ELR (cell line): ENCODE measurements at places on chromosomes 16 and 17.

GRCh38 chr16:84537491-84538151 lies 33.2 kb upstream of the MEAK7 start:
- no peak for DNase-seq

- DNase-seq, result peak; percentile 69
These were observed 4.9 kb downstream of the TIMM22 start for GRCh38 chr17:1001640-1002411.

GRCh38 chr16:8346294-8346693 lies 244.0 kb downstream of the TMEM114 start:
- DNase-seq, result no peak

DNA sequence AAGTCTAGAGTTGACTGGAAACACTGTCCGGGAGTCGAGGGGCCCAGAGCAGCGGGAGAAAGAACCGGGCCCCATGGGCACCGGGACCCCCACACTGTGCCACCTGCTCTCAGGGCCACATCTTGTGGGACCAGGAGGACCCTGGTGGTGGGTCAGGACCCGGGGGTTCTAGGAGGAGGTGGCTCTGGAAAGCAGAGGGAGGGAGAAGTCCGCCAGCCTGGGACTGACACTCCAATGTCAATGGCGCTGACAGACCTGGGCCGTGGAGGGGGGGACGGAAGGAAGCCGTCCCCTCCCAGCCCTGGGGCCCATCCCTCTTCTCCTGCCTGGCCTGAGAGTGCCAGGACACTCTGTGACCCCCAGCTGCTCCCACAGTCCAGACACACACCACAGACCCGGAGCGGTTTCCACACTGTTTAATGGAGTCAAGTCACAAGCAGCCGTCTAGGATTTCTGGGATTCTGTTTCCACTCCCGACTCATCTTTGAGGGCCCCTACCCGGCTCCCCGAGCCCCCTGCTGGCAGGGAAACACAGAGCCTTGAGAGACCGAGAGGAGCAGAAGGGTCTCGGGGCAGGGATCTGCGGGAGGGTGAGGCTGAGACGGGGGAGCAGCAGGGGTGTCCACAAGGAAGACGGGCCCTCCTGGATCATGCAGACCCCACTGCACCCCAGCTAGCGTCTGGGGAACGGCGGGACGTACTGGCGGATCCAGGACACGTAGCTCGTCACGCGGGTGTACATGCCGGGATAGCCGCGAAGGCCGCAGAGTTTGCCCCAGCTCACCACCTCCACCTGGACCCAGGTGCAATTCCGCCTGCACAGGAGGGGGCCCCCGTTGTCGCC lies 23.5 kb upstream of the UBE2I start:
- DNase-seq, result no peak

GRCh38 chr17:81553616-81554181 lies 1.5 kb upstream of the FAAP100 start:
- peak; percentile 100 for DNase-seq

- DNase-seq, result no peak
These were observed 538 bp upstream of the RAPGEFL1 start for GRCh38 chr17:40176754-40177110.

- peak; percentile 82 for DNase-seq
These were observed 4.4 kb downstream of the NSMCE1 start for GRCh38 chr16:27264151-27264550.

GRCh38 chr16:89510526-89510925 lies 2.3 kb downstream of the SPG7 start:
- no peak for DNase-seq

DNA sequence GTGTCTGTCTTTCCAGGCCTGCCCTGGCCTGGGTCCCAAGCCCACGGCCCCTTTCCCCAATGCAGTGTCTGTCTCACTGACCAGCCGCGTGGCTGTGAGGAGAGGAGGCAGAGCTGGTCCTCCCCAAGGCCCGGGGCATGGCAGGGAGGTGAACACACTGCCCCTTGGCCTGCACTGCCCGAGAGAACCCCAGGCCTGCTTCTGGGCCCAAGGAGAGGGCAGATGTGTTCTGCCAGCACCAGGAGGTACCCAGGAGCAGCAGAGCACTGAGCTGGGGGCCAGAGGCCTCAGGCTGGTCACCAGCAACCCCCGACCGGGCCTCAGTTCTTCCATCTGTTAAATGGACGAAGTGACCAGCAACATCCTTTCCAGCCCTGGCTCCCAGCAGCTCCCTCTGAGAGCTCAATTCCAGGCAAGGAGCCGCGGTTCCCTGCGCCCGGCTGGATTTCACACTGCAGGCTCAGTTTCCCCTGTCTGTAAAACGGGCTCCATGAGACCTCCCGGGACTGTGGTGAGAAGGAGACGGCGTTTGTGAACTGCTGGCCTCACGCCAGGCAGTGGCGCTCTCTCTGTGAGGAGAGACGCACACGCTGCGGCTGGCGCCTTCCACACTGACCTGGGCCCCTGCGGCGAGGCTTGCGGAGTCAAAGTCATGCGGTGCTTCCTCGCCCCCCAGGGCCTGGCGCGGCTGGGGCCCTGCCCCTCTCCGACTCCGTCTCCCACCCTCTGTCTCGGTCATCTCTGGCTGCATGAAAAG lies 8.1 kb upstream of the ZFPM1 start:
- DNase-seq, result no peak

DNA sequence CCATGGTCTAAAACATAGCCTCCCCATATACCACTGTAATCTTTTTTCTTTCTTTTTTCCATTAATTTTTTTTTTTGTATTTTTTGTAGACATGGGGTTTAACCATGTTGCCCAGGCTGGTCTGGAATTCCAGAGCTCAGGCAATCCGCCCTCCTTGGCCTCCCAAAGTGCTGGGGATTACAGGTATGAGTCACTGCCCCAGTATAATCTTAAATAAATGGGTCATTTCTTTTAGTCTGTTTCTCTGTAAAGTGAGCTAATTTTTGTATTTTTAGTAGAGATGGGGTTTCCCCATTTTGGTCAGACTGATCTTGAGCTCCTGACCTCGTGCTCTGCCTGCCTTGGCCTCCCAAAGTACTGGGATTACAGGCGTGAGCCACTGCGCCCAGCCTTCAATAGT lies 5.7 kb upstream of the NME1 start:
- DNase-seq, result peak; percentile 48

GRCh38 chr17:48960834-48961515 lies 7.4 kb downstream of the GIP start:
- DNase-seq, result no peak

- no peak for DNase-seq
These were observed 16.4 kb upstream of the METRNL start for GRCh38 chr17:83062818-83063671.

- no peak for DNase-seq
These were observed 21.5 kb downstream of the TMEM235 start for GRCh38 chr17:78252701-78253635.

DNA sequence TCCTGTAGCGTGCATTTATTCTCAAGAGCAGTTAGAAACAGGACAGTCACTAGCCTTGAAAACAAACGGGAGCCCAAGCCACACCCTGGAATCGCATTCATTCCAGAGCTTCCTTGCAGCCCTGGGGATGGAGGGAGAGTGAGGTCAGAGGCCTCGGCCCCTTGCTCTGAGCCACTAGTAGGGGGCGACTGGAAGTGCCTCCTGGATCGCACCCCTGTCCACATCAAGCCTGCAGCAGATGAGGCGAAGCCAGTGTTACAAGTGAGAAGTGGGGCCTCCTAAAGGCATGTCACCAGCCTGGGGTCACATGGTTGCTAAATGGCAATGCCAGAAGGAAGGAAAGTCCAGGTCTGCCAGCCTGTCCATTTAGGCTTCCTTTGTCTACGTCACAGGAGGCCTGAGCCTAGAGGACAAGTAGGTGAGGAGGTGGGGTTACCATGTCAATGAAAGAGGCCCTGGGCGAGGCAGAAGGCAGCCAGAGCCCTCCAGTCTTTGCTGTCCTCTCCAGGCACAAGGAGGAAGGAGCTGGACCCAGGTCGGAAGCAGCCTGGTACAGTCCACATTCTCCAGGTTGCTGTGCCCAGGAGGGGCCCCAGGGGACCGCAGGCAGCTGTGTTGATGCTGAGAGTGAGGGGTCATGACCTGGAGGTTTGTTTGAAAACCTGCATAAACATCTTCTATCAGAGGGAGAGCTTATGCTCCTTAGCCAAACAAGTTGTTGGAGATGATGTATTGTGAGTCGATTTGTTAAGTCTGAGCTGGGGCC lies 3.0 kb upstream of the RCVRN start:
- no peak for DNase-seq

GRCh38 chr17:12128946-12129345 lies 108.3 kb downstream of the MAP2K4 start:
- no peak for DNase-seq

DNA sequence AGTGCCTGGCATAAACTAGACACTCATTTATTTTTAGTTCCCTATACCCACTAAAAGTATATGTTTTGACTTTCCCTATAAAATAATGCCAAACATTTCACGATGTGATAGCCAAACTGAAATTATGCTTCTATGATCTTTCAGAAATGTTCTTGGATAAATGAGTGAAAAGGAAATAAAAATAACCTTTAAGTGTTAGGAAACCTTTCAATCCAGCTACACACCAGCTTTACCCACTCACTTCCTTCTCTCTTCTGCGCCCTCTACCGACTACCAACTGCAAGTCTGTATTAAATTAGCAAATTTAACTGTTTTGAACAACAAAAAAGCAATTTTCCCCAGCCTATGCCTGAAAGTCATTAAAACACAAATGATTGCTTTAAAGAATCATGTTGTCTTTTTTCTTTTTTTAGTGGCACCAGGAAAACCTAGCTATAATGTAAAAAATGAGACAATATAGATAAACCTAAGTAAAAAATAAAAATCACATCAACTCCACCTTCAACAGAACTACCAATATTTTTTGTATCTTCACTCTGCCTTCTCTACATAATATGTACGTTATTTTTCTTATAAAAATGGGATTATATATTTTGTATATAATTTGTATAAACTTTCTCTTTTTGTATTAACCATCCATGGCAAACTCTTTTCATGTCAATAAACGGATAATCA lies 13.2 kb upstream of the TMEM100 start:
- DNase-seq, result peak; percentile 70

DNA sequence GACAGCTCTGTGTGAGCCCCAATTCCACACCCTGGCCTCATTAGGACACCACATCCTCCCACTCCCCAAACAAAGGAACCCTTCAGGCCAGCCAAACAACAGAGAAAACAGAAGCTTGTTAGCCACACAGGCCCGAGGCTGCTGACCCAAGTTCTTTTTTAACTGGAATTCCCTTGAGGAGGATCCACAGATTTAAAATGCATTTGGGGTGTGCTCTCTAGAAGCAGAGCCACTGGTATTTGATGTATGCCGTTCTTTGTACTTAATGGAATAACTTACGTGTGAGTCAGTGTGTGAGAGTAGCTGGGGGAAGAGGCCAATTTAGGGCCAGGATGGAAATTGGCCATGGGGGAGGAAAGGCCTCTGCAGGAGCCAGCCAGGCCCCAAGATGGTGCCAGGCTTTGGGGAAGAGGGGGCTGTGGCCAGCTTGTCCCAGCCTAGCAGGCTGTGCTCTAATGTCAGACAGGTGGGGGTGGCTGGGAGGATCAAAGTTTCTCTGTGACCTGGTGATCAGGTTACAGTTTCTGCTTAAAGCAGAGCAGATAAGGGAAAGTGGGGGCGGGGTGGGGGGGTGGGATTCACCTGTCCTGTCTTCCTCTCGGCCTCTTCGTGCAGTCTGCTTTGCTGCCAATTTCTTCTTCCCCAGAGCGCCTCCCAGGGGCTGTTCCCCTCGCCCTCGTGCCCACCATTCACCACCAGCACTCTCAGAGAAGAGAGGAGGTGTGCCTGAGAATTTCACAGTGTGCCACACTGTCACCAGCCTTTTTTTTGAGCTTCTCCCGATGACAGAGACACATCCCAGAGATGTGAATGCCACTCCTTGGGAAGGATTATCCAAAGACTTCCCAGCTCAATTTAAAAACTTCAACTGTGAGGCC lies 50.8 kb downstream of the TOM1L2 start:
- peak; percentile 95 for DNase-seq

DNA sequence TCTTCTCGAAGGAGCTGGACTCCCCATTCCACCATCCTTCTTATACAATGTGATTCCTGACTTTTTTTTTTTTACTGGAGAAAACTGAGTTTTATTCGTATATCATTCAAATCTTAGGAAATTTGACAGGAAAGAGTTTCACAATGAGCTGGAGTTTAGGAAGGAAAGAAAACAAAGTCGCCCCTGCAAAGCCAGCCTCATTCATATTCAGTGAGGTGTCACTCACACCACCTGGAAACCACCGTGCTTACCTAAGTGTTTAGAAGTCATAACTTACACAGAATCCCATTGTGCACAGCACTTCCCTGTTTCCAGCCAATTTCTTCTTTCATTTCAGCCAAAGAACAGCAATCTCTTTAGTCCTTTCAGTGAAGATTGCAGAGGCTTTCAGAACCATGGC lies 90.3 kb upstream of the CHMP6 start:
- DNase-seq, result no peak

DNA sequence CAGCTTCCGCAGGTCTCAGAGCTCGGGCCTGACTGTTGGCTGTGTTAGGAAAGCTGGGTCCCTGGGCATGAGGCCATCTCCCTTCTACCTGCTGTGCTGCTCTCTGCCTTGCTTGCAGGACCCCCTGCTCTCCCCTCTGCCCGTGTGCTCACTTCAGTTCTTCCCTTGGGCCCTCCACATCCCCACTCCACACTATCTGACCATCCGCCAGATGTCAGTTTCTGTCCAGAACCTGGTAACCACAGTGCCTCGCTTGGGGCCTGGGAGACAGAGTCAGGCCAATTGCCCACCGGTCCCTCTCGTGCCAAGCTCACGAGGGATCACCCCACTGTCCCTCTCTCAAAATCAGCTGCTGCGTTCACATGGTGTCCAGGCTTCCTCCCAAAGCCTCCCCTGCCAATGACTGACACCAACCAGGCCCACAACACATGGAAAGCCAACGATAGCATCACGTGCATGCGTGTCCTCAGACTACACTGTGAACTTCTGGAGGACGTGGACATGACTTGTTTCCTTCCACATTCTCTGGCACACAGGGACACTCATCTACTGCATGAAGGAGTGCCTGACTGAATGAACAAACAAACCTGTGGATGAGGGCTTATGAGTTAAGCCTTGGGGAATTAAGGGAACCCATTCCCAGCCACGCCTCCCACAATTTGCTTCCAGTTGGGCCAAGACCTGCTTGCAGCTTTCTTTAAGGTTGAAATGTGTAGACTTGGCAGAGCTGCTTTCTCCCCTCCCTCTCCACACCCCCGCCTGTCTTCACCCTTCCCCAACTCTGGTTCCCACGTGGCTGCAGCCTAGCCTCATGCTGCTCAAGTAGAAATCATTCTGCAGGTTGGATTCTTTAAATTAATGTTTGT lies 72.5 kb upstream of the ZNF423 start:
- no peak for DNase-seq

- no peak for DNase-seq
These were observed 447.3 kb upstream of the MAF start for GRCh38 chr16:80047842-80048241.
